ENCODE measurements at places on chromosomes 1 and 21. TPM values are rescaled to one million over a fixed set of nuclear protein-coding genes. Genes with fewer than 3 reads are reported as not detected.

- H3K36me3 ChIP-seq, result peaks cover 5% of the 10 kb centered on the region
- peaks cover 9% of the 10 kb centered on the region for H3K4me1 ChIP-seq
- peaks cover 75% of the 10 kb centered on the region for H3K27me3 ChIP-seq
- DNase-seq, result no peak
Measured at GRCh38 chr21:44712203-44713028, 1.0 kb upstream of the TSPEAR start.

DNA sequence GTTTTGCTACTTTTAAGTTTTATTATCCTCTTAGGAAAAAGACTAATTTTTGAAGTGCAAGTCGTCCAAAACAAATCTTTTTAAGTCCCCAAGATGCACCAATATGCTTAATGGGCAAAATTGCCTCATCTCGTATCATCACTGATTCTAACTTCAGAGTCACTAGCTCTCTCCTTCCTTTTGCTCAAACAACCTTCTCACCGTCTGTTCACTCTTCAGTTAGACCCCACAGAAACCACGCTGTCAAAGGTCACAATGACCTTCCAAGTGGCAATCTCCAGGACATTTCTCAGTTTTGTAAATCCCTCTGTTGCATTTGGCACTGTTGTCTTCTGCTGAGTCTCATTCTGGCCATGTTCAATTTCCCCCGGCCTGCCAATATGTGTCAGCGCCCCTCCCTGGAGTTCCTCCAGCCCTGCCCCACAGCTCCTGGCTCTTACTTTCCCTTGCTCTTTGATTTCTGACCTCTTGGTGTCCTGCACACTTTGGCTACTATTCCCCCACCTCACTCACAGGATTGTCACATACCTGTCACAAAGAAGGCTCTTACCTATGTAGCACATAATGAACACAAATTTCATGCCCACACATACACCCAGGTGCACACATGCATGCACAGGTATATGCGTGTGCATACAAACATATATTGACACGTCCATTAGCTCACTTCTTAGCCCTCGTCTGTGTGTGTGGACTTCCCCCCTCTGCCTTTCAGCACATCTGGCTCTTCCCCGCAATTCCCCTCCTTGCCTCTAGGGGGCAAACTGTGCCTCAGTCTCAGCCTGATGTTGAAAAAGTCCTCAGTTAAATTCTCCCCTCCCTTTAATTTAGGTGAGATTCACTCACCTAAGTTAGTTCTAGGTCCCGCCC, 354.0 kb upstream of the DUSP10 start:
- H3K4me3 ChIP-seq, result no peak overlapping the region
- H3K27me3 ChIP-seq, result peaks cover 3% of the 10 kb centered on the region
- H3K36me3 ChIP-seq, result no peaks in the 10 kb centered on the region
- DNase-seq, result peak; percentile 86
- no peak overlapping the region for H3K27ac ChIP-seq

DNA sequence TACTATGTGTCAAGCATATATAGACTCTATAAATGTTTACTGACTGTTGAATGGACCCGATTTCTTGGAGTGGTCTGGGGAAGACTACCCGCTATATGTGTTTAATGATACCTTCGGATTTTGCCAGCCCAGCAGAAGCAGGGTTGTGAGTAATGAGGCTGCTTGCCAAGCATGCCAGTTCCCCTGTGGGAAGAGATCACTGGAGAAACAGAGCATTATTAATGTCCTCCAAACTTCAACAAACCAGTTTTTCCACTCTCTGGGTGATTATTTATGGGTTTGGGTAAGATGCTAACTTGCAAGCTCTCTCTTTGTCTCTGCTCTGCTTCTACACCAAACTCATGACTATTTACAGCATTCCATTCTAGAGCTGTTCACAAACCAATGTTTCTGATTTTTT, 25.1 kb upstream of the PHGDH start:
- no peaks in the 10 kb centered on the region for H3K36me3 ChIP-seq
- H3K27me3 ChIP-seq, result peaks cover 55% of the 10 kb centered on the region
- no peak for DNase-seq
- no peak overlapping the region for H3K4me3 ChIP-seq

GRCh38 chr1:66291531-66291864, 242.5 kb upstream of the SGIP1 start:
- H3K4me1 ChIP-seq, result peaks cover 39% of the 10 kb centered on the region
- no peaks in the 10 kb centered on the region for H3K27me3 ChIP-seq

GRCh38 chr1:64685765-64686341, 59.0 kb upstream of the RAVER2 start:
- no peak overlapping the region for H3K4me3 ChIP-seq
- H3K27ac ChIP-seq, result no peak overlapping the region
- no peaks in the 10 kb centered on the region for H3K36me3 ChIP-seq
- DNase-seq, result no peak
- peaks cover 4% of the 10 kb centered on the region for H3K27me3 ChIP-seq
- H3K4me1 ChIP-seq, result no peaks in the 10 kb centered on the region

- DNase-seq, result no peak
- H3K36me3 ChIP-seq, result no peaks in the 10 kb centered on the region
- H3K4me3 ChIP-seq, result no peak overlapping the region
Measured at GRCh38 chr1:223707256-223708000, 4.9 kb upstream of the CAPN2 start.

GRCh38 chr21:20735257-20735656, 263.0 kb upstream of the NCAM2 start:
- no peak overlapping the region for H3K4me3 ChIP-seq
- H3K4me1 ChIP-seq, result no peaks in the 10 kb centered on the region
- H3K27me3 ChIP-seq, result no peaks in the 10 kb centered on the region
- no peak overlapping the region for H3K27ac ChIP-seq
- no peaks in the 10 kb centered on the region for H3K36me3 ChIP-seq

DNA sequence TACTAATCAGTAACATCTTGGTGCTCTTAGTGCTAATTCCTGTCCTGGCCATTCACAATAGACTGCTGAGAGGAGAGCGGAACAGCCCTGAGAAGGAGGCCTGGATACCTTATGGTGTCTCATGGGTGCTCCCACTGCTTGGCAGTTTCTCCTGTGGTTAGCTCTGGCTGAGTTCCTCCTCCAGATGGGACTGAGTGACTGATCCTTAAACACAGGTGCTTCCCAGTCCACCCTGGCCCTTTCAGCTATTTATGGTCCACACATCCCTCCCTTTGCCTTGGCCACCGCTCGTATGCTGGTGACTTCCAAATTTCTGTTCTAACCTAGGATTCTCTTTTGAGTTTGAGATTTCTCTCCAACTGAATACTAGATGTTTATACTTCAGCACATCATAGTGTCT, 157.0 kb upstream of the CACNA1E start:
- H3K36me3 ChIP-seq, result no peaks in the 10 kb centered on the region
- peaks cover 7% of the 10 kb centered on the region for H3K27me3 ChIP-seq
- H3K27ac ChIP-seq, result no peak overlapping the region
- no peak overlapping the region for H3K4me3 ChIP-seq
- no peak for DNase-seq

- H3K36me3 ChIP-seq, result no peaks in the 10 kb centered on the region
- H3K27me3 ChIP-seq, result peaks cover 1% of the 10 kb centered on the region
- H3K27ac ChIP-seq, result no peak overlapping the region
Measured at GRCh38 chr21:45390121-45390751, 14.7 kb upstream of the COL18A1 start.

The CNR2 gene
- 0.02 TPM for total RNA-seq

The DCDC2B gene
- not detected for total RNA-seq

The PPIAL4G gene
- 0.09 TPM for total RNA-seq
